ENCODE measurements at places on chromosomes 6 and 20.

- no peak for DNase-seq
Observed at GRCh38 chr6:63936399-63936798, 300.8 kb downstream of the PHF3 start.

GRCh38 chr20:59816146-59816738 is 117.2 kb downstream of the SYCP2 start:
- no peak for DNase-seq

- no peak for DNase-seq
Observed at GRCh38 chr6:2794171-2794730, 29.1 kb downstream of the WRNIP1 start.

- DNase-seq, result no peak
Observed at GRCh38 chr6:11798538-11798937, 19.9 kb upstream of the ADTRP start.

DNA sequence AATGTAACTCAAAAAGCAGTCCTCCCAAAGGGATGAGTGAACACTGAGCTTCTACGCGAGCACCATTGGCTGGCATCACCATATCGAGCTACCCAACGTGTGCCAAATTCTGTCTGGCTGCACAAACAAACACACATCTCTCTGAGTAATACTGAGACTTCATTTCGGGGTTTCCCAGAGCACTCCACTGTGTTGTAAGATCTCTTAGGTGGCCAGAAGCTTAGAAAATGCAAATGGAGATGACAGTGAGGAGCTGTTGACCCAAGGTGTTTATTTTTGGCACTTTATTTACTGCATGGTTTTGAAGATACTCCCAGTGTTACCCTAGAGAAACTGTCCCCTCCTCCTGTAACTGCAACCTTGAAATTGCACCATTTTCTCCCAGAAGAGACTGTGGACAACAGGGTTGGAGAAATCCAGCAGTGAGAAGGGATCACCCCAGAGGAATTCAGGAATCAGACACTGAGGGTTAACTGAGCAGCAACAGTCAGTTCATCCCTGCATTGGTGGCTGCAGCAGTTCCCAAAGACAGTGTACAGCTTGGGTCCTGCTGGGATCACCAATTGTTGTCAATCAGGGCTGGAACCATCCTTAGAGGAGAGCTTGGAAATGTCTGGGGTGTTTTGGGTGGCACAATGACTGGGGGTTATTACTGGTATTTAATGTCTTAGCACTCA is 1.0 kb upstream of the RIPOR2 start:
- DNase-seq, result no peak

GRCh38 chr6:144232176-144232831 is 52.8 kb upstream of the UTRN start:
- DNase-seq, result no peak

- DNase-seq, result no peak
Observed at GRCh38 chr6:41712651-41713103, 22.7 kb downstream of the TFEB start.

GRCh38 chr6:20747991-20748390 is 213.7 kb downstream of the CDKAL1 start:
- DNase-seq, result no peak

GRCh38 chr20:7459083-7459482 is 481.2 kb downstream of the HAO1 start:
- no peak for DNase-seq

- DNase-seq, result no peak
Observed at GRCh38 chr20:40006168-40006860, 682.7 kb downstream of the MAFB start.

- DNase-seq, result no peak
Observed at GRCh38 chr20:47359530-47360296, 3.2 kb upstream of the ZMYND8 start.

- DNase-seq, result no peak
Observed at GRCh38 chr6:170456334-170456733, 96.8 kb downstream of the PSMB1 start.

DNA sequence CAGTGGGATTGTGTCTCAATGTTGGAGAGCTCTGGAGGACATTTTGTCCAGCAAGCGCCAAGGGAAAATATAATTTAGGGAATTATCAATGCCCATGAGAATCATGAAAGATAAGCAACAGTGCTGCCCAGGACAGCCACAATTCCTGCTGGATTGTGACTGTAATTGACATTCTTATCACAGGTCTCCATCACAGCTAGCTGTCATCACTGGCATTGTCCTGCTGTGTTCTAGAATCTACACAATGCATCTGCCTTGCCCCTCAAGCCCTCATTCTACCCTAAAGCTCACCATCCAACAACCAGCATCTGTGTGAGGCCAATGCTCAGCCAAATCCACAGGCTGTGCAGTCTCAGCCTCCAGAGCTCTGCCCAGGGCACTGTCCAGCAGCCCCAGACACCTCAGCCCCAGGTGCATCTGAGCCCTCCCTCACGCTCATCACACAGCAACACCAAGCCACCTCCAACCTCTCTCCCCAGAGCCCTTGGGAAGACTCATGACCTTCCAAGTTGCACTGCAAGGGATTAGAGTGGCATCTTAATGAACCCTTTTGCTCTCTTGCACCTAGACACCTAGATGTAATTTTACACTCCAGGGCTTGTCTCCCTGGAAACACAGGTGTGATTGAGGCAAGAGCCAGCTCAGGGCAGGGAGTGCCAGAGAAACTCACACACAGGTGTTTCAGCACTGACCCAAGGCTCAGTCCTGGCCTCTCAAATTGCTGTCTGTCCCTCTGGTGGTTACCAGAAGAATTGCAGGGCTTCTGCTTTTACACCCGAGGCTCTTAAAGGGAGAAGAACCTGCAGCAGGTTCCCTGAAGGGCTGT is 85.2 kb upstream of the PHACTR3 start:
- DNase-seq, result peak; percentile 70

Measured in retina (tissue), 1 donor.